ENCODE measurements at places on chromosomes 7 and 10. TPM values are rescaled to one million over a fixed set of nuclear protein-coding genes. Genes with fewer than 3 reads are reported as not detected.

MPP7 gene
- 7.7 TPM for total RNA-seq

DNA sequence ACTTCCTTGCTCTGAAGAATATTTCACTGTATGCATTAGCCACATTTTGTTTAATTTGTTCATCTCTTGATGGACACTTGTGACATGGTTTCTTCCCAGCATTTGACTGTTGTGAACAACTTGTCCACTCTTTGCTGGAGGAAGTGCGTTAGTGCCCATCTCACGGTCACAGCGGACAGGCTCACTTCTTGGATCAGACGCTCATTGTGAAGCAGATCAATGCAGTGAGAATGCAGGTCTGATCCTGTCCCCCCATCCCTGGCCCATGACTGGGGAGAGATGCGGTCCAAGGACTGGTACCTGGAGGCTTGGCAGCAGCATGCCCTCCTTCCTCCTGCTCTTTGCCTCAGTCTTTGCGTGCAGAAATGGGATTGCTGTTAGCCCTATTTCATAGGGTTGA lies 41.5 kb downstream of the DOCK1 start:
- no peak for DNase-seq
- H3K4me3 ChIP-seq, result no peak overlapping the region
- H3K36me3 ChIP-seq, result peaks cover 15% of the 10 kb centered on the region
- H3K4me1 ChIP-seq, result peaks cover 7% of the 10 kb centered on the region
- no peak overlapping the region for H3K27ac ChIP-seq
- H3K27me3 ChIP-seq, result no peaks in the 10 kb centered on the region

GRCh38 chr10:119217991-119218490 lies 10.7 kb downstream of the GRK5 start:
- H3K27me3 ChIP-seq, result no peaks in the 10 kb centered on the region
- no peak overlapping the region for H3K4me3 ChIP-seq
- peaks cover 33% of the 10 kb centered on the region for H3K4me1 ChIP-seq
- peak overlapping the region; percentile 49 for H3K27ac ChIP-seq
- H3K36me3 ChIP-seq, result no peaks in the 10 kb centered on the region

DNA sequence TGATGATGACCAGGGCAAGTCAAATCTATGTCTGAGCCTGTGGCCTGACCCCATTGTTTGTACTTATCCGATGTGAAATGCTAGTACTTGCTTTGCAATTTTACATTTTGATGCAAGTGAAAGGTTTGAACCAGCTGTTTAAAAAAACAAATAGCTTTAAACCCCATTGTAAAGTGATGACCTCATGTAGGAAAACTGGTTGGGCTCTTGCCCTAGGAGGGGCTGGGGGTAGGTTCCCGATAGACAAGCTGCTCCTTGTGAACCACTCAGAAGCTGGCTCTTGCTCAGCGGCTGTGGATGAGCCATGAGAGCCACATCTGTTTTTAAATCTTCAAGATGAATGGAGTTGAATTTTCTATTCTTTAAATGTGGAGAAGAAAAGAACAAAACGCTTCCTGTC lies 185.3 kb downstream of the WDR11 start:
- H3K27ac ChIP-seq, result no peak overlapping the region
- no peak overlapping the region for H3K4me3 ChIP-seq
- no peak for DNase-seq
- peaks cover 9% of the 10 kb centered on the region for H3K4me1 ChIP-seq

ERVW-1 gene
- not detected for total RNA-seq

Data from WTC11 (cell line).